Left forelimb (tissue), 1 donor: ENCODE measurements at places on chromosomes 1 and 21.

- DNase-seq, result no peak
Observed at GRCh38 chr1:6425658-6426057, 1.1 kb downstream of the ESPN start.

GRCh38 chr21:44557491-44558328, 885 bp downstream of the KRTAP10-3 start:
- no peak for DNase-seq

GRCh38 chr1:91555821-91556531, 55.3 kb downstream of the CDC7 start:
- DNase-seq, result no peak

- peak; percentile 26 for DNase-seq
Observed at GRCh38 chr1:4603295-4604110, 50.9 kb upstream of the AJAP1 start.

GRCh38 chr1:29579821-29580425, 343.6 kb downstream of the PTPRU start:
- DNase-seq, result no peak

GRCh38 chr1:175222296-175222938, 29.8 kb upstream of the KIAA0040 start:
- no peak for DNase-seq
